AG04450 (cell line): ENCODE measurements at places on chromosomes 12 and 14. TPM values are rescaled to one million over a fixed set of nuclear protein-coding genes. Genes with fewer than 3 reads are reported as not detected.

DNA sequence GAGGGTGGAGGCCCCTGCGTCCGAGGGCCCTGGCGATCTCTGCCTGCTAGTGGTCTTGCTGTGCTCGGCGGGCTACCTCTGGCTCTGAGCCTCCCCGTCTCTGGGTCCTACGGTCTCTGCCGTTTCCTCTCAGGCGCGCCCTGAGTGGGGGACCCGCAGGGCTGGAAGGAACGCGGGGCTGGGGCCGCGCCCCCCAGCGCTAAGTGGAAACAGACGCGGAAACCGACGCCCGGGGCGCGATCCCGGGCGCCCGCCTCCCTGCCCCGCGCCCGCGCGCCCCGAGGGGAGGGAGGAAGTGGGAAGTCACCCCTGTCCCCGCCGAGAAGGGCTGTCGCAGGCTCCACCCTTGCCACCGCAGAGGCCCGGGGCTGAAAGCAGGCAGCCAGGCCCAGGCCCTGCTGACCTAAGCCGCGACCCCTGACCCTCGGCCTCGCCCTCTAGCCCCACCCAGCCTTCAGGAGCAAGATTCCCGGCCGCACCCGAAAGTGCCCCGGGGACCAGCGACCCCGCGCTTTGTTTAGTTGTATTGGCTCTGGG, 831 bp downstream of the CRIP1 start:
- no peak for DNase-seq

DNA sequence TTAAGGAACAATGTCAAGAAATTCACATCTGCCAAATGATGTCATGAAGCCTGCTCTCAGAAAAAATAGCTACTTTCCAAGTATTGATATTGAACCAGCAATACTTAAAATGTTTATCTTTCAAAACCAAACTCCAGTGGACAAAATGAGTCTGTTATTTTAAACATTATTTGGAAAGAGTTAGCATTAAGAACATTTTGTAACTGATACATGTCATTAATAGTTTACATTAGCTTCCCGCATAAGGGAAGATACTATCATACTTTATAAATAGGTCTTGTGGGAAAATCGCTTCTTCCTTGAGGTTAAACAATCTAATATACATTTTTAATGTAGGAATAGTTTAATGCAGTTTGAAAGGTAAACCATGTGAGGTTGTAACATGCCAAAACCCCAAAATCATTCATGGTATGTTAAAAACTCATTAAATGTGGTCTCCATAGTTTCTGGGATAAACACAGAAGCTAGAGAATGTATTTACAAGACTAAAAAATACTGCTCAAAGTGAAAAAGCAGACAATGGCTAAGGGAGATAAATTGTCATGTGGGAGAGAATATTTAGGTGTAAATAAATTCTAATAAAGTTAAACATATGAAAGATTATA, 73.4 kb upstream of the ATP2B1 start:
- DNase-seq, result no peak

DNA sequence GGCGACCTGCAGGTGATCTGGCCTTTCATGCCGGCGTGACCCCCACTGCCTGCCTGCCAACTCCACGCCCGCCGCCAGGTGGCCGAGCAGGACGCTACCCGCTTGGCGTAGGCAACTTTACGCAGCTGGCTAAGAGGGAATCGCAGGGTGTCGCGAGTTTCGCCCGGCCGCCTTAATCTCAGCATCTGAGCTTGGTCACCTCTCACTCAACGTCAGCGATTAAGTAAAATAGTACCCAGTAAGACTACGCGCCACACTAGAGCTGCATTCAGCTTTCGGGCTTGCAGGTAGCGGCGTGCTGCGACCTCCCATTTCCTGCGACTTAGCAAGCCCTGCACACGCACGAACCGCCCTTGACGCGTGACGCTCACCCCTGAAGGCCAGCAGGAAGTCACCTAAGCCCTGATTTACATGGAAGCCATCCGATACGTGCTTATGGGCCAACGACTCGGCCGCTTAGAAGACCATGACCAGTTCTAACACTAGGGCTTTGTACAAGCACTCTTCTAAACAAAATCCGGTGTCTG, 33.2 kb downstream of the WBP11 start:
- no peak for DNase-seq

DNA sequence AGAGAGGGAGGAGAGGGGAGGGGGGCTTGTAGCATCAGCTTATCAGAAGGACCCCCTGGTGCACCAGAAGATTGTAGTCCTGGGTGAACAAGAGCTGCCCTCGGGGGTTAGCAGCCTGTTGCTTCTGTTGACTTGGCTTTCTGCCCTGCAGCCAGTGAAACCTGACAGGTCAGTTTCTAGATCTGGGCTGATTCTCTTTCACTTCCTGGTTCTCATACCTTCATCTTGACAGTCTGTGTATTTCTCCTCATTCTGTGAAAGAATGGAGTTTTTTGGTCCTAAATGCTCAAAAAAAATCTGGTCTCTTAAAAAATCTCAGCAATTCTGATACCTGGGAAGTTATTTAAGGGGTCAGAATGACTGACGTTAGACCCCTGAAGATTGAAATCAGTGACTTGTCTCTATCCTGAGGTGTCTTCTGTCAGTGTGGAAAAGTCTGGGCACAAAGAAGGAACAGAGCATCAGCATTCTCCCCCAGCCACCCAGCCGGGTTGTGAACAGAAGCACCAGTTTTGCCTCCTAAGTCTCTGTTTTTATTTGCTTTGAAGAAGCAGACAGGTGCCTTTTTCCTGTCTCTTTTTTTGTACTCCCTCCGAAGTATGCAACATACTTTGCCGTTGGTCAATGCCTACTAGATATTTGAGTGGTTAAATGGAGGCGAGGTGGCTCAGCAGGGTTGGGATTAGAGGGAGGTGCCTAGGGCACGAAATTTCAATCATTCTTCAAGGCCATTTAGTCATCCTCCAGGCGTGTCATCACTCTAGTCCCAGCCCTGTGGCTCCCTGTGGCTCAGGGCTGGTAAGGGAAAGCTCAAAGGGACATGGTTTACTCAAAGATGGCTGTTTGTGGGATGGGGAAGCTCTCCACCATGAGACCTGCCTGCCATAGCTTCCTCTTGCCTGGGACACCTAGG, 24.0 kb downstream of the TTC9 start:
- DNase-seq, result no peak

GRCh38 chr14:79332504-79333197, 878.7 kb downstream of the DIO2 start:
- no peak for DNase-seq

GPRC5D gene
- polyA plus RNA-seq, result not detected in 2 replicates

DNA sequence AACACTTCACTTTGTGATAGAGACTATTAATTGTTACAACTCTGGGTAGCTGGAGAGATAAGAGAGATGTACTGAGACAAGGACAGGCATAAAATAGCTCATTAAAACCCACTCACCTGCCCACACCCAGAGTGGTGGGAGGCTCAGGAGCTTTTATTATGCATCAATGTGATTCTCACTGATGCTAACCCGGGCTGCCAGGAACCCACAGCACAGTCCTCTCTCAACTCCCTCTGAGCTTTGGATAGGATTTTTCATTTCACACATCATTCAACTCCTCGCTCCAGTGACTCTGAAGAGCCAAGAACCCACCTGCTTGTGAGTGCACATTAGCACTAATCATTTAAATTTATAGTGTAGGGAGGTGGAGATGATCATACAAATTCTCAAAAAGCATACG, 827.9 kb downstream of the FLRT2 start:
- DNase-seq, result no peak

PRH2 gene
- 0.16 TPM in 1 of 2 replicates, not detected in the other for polyA plus RNA-seq

LMNTD1 gene
- 0.57 TPM in 2 replicates for polyA plus RNA-seq

SVOP gene
- not detected in 2 replicates for polyA plus RNA-seq

GRCh38 chr14:64971943-64972791, at the start of gene RAB15:
TSS of gene RAB15 (minus strand) at chr14:64972336. CDS start at chr14:64972076, 260 bp downstream.
- DNase-seq, result no peak

- DNase-seq, result no peak
These were observed 22.6 kb downstream of the ACADS start for GRCh38 chr12:120748242-120748641.

DNA sequence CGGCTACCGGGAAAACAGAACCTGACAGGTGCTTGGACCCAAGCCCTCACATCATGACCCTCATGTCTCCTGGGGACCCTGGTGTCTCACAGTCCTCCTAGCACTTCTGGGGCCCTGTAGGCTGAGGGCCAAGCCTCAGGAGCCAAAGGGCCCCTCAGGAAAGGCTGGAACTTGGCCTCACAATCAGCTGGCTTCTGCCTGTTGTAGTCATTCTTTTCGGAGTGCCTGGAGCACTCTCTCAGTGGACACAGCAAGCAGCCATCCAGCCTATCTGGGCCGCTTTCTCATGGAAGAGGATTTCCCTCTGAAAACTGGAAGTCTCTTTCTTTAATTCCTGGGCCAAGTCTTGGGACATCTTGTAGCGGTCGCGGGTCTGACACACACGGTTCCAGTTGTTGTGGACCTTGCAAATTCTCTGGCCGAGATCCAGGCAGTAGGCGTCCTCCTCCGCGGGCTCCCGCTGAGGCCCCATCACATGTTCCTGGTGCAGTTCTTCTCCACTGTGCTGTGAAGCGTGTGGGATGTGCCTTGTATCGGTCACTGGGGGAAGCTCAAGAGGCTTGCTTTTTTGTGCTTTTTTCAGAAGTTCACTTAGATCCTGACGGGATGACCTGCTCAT, 169.3 kb downstream of the EMP1 start:
- DNase-seq, result no peak

- DNase-seq, result no peak
These were observed 886 bp upstream of the PRICKLE1 start for GRCh38 chr12:42590330-42590934.

DNA sequence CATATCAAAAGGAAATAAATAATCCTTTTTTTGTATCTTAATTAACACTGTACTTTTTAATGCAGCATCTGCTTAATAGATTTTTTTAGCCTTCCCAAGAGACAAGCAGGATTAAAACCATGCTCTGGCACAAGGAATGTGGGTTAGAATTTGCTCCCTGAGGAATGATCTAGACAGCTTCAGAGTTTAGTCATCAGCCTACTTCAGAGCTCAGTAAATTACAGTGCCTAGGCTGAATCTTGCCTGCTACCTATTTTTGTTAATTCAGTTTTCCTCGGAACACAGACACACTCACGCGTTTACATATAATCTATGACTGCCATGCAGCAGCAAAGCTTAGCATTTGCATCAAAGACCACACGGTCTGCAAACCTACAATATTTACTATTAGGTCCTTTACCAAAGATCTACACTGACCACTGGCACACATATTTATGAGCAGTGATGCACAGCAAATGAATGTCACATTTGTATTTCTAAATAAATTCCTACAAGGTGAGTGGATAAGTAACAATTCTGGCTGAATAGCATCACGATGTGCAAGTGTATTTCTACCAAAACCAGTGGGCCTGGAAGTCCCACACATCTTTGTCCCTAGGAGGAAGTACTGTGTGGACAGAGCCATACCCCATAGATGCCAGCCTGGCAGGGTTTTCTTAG, 309.8 kb upstream of the TMEM132C start:
- DNase-seq, result no peak

DNA sequence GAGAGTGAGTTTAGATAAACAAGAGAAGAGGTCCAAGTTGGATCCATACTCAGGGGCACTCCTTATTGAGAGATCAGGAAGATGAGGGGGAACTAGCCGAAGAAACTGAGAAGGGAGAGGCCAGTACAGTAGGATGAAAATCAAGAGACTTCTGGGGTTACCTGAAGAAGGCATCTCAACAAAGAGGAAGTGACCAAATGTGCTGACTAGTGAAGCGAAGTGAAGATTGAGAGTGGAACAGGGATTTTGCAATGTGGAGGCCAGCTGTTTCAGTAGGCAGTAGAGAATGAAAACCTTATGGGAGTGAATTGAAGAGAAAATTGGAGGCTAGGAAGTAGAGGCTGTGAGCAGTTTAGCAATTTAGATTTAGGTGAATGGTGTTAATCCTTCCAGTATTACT, 153.0 kb downstream of the SYNE2 start:
- no peak for DNase-seq

RND1 gene
- polyA plus RNA-seq, result 0.36 and 0.42 TPM in 2 replicates

- no peak for DNase-seq
These were observed 21.0 kb downstream of the PIGH start for GRCh38 chr14:67579040-67579439.

DNA sequence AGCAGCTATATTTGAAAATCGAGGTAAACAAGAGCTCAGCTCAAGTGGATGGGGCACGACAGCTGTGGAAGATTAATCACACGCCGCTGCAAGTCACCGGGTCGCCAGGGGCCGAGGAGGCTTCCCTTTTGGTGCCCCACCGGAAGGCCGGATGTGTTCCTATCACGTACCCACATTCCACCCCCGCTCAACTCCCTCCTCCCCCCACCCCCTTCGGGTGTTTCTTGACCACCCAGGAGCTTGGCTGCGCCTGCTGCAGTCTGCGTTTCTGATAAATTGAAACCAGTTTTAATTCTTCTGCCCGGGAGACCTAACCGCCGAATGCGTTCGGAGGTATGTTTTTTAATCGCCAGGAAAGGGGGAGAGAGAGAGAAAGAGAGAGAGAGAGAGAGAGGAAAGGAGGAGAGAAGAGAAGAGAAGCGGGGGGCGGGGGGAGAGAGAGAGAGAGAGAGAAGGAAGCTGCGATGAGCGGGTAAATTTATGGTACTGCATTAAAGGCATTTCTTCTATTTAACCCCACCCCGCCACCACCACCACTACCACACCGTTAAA, 1.8 kb downstream of the SLC8A3 start:
- DNase-seq, result no peak

TAS2R9 gene
- not detected in 2 replicates for polyA plus RNA-seq

DNA sequence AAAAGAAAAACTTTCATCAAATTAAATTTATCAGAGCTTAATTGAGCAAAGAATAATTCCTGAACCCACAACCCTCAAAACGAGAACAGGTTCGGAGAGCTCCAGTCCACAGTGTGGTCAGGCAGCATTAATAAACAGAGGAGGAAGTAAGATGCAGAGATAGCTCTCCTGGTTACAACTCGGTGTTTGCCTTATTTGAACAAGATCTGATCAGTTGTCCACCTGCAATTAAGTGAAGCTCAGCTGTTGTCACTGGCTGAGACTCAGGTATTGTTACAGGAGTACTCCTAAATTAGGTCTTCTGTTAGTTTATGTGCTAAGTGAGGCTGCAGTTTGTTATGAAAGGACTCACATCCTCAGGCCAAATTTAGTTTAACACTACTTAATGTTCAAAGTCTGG, 451.4 kb upstream of the PDE3A start:
- no peak for DNase-seq

DNA sequence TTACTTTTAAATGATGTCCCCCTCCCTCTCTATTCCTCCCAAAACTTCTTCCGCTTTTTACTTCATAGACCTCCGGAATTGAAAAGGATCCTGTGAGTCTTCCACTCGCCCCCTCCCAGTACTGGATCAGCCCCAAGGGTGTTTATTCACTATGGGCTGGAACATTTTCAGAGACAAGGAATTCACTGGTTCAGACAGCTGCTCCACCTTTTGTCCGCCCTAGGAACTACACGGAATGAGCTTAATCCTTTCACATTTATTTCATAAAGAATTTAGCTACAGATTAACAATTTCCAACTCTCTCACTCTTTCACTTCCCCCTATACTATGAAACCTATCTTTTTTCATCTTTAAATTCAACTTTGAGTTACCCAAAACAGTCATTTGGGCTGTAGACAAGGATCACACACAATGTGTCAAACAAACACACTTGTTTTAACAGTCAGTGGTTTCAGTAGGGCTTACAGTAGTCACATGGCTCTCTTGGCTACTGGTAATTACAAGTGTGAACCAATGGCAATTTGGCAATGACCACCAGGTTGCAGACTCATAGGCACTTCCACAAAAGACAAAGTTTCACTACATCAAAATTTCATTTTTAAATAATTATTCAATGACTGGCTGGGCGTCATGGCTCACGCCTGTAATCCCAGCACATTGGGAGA, 20.6 kb downstream of the CNIH1 start:
- DNase-seq, result no peak
